ENCODE measurements at places on chromosomes 5 and 9.

DNA sequence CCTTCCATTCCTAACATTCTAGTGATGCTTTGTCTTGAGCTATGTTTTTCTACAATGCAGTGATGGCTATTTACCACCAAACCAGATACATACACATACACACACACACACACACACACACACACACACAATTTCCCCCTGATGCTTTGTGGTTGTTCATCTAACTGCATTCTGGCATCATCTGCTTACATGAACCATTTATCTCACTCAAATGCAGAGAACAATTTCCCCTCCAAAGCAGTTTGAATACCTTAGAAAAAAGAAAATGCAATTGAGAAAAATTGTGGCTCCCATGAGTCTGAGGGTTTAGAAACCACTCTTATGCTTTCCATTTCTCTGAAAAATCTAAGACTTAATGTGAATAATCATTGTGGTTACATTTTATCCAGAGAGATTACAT, 1024.8 kb downstream of the TLE4 start:
- no peak for DNase-seq

DNA sequence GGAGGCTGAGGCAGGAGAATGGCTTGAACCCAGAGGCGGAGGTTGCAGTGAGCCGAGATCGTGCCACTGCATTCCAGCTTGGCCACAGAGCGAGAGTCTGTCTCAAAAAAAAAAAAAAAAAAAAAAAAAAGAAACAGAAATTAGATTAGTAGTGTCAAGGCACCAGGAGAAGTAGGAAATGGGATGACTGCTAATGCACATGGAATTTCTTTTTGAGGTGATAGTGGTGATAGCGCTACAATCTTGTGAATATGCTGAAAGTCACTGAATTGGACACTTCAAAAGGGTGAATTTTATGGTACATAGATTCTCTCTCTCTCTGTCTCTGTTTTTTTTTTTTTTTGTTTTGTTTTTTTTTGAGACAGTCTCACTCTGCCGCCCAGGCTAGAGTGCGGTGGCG, 42.1 kb upstream of the SUB1 start:
- no peak for DNase-seq

DNA sequence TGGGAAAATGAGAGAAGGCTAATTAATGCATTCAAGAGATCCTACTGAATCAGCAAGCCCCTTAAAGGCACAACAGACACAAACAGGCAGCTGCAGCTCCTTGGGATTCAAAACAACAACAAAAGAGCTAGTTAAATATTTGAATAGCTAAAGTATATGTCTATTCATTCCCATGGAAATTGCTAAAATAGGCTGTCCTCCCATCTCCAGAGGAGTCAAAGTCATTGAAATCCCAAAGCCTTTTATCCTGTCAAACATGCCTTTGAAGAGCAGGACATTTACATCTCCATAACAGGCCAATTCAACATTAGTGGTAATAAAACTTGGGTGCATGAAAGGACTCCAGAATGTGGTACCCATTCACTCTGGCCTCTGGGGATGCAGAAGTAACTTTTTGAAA, 177.4 kb downstream of the NTRK2 start:
- DNase-seq, result no peak

DNA sequence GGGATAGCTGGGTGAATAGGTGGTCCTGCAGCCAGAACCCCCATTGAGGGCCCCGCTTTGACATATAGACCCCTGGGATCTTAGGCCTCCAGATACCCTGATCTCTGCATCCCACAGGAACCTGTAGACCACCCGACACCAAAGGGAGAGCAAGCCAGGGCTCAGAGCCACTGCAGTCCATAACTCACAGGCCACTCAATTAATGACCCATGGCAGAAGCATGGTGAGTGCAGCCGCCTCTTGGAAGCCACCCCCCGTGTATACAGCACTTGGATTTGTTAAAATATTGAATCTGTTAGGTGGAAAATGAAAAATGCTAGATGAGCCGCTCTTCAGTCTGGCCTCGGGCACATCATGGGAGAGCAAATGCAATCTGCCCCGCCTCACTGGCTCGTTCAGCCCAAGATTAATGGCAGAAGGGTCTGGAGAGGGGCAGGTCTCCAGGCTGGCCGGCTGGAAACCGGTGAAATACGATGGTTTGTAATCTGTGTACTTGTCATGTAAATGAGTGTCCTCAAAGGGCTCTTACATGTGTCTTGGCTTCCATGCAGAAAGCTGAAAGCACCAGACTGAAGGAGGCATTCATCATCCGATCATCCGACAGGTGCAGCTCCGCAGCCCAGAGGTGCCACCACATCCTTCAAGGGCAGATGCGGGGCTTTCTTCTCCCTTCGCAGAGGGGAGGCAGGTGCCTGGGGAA, 111.3 kb downstream of the OLFM1 start:
- DNase-seq, result no peak
